ENCODE measurements at places on chromosomes 12 and 14.

DNA sequence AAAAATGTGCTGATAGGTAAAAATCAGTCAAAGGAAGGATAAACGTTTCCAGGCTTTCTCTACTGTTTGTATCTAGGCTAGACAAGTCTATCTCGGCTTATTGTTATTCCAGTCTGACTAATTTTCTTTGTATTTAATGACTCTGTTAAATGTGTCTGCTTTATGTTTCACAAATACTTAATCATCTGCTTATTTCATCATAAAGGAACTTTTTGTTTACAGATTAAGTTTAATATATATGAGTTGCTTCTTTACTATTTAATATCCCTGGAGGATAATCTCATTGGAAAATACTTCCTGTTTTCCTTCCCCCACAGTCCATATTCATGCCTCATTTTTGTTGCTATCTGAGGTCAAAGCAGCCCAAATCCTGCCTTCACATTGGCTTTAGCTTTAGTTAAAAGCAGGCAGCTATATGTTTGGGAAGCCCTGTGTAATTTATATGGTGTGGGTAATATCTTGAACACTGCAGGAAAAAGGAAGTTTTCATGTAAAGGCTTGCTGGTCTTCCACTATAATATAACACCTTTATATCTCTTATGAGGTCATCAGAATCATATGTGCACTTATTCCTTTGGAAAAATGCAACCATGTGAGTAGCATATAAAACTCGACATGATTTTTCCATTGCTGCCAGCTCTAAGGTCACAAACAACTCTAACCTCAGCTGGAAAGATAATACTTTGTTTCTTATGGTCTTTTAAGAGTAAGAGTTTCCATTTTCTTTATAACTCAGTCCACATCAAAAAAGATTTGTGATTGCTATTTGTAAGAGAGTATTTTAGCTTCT, 76.8 kb downstream of the ALX1 start:
- no peak for DNase-seq

- DNase-seq: peak; percentile 11
Measured at GRCh38 chr14:105882626-105883025, 356.2 kb downstream of the TMEM121 start.

- DNase-seq: no peak
Measured at GRCh38 chr12:85367936-85368335, 87.9 kb downstream of the ALX1 start.

DNA sequence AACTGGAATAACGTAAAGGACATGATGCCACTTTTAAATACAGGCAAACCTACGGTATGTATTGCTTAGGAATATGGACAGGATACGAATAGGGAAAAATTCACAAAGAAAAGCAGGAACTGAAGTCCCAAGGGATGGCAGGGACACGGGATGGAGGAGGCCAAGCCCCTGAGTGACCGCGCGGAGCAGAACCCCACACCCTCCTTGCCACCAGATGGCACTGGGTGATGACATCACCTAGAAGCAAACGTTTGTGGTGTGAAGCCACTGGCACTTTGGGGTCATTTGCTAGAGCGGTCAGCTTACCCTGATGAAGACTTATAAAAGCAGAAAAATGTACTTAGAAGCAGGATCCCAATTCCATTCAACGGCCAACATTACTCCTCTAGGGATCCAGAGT, 9.4 kb downstream of the DHX37 start:
- no peak for DNase-seq

GRCh38 chr12:65098364-65098763, 22.7 kb downstream of the WIF1 start:
- no peak for DNase-seq

DNA sequence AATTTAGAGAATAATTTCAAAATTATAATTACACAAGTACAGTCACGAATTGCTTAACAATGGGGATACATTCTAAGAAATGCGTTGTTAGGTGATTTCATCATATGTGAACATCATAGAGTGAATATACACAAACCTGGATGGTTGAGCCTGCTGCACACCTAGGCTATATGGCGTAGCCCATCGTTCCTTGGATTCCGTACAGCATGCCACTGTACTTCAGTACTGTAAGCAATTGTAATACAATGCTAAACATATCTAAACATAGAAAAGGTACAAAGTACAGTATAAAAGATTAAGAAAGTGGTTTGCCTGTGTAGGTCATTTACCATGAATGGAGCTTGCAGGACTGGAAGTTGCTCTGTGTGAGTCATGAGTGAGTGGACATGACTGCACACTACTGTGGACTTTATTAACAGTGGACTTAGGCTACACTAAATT, 286.2 kb downstream of the CACNA1C start:
- DNase-seq: no peak

- DNase-seq: peak; percentile 16
Measured at GRCh38 chr12:27652174-27652763, 44.0 kb upstream of the REP15 start.

GRCh38 chr12:59651229-59651920, 55.5 kb downstream of the SLC16A7 start:
- DNase-seq: no peak

GRCh38 chr14:69807192-69807591, 10.2 kb upstream of the SLC10A1 start:
- no peak for DNase-seq

DNA sequence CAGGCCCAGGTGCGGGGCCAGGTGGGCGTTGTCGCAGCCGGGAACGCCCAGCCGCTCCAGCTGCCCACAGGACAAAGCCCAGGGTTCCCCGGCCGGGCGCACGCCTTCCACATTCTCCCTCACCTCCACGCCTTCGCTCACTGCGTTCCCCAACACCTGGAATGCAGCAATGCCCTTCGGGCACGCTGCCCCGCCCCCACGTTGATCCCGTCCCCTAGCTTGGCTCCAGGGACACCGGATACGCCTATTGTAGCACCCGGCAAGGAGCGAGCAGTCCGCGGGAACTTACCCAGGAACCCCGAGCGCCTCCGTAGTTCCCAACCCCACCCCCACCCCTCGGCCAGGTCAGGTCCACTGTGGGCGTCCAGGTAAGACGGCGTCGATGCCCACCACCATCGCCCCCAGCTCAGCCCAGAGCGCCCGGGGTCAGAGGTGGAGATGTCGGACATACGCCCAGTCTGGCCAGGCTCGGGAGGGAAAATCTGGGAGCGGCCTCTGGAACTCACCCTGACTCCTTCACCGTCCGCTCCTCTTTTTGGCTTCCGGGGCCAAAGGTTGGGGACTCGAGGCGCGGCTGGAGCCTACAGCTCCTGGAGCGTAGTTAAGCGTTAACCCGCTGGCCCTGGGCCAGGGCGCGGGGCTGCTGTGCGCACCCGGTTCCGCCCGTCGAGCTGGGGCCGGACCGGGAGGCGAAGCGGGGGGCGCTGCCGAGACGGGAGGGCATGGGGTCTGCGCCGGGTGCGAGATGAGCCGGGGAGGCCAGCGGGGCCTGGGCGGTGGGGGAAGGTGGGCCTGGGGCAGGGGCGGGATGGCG, 594 bp upstream of the CEP170B start:
- peak; percentile 24 for DNase-seq

DNA sequence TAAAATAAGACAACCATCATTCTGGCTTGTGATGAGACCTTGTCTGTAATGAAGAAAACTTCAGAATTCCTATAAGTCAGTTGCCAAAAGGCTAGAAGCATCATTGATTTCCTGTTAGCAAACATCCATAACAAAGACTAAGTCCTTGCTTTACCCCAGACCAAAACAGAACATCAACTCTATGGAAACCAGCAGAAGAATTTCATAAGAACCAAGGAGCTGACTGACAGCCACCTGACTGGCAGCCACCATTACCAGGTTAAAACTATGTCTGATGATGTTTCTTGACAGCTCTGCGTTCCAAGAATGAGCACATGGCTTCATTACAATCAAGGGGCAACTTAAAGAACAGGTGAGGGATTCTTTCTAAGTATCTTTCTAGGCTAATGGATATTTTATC, 29.3 kb downstream of the HECTD4 start:
- DNase-seq: no peak

DNA sequence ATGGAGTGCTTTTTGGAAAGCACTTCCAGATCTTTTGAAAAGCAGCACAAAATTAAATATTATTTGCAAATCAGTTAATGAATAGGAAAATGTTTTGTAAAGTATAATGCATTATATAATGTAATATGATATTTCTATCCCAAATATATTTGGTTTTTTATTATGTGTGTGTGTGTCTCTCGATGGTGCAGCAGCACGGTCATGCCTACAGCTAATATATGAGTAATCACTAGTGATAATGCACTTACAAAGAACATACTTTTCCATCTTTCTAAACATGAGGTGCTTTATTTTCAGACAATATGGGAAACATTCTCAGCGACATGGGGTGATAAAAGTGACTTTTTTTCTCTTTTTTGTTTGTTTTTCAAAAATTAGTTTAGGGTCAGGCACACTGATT, 1.3 kb upstream of the EEA1 start:
- no peak for DNase-seq

DNA sequence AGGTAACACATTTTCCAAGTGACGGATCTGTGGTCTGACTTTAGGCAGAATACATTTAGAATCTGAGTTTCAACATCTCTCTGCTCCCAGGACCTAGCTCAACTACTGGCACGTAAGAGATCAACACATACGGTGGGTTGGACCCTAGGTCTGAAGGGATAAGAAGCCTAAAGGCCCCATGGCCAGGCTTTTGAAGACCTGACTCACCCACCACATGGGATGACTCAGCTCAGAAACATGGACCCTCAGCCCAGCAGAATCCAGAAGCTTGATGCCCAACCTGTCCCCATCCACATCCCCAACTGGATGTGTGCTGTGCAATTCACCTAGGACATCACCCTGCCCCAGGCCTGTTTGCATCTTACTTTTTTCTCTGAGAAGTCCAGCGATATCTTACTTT, 770.2 kb downstream of the BCL11B start:
- DNase-seq: no peak

- DNase-seq: no peak
Measured at GRCh38 chr12:80777587-80777986, 60.9 kb downstream of the MYF5 start.

DNA sequence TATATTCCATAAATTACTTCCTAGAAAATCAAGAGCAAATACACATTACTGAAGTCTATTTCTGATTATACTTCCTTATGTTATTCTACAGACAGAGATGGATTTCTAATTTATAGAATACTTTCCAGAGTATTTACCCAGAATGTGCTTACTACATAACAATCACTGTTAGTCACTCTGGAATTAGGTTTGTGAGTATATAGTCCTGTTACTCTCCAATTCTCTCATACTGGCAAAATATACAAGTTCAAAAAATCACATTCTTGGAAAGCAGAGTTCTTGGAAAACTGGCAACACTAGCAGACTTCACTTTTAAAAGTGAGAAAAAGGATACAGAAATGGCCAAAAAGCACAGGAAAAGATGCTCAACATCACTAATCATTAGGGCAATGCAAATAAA, 7.3 kb downstream of the PPP2R5E start:
- no peak for DNase-seq

DNA sequence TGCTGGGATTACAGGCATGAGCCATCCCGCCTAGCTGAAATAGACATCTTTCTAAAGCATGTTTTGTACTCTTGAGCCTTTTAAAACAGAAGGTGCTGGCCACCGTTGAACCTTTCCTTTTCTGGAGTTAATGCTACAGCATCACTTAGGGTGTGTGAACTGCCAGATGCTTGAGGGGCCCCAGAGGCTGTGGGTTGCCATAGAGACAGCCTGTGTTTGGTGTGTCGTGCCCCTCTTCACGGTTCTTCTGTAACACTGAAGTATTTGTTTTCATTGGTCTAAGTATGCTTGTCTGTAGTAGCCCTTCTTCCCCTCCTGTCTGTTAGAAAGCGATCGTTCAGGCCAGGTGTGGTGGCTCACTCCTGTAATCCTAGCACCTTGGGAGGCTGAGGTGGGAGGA, 30.8 kb downstream of the PLEKHG3 start:
- no peak for DNase-seq

- no peak for DNase-seq
Measured at GRCh38 chr14:64234877-64235651, 59.1 kb downstream of the ESR2 start.

DNA sequence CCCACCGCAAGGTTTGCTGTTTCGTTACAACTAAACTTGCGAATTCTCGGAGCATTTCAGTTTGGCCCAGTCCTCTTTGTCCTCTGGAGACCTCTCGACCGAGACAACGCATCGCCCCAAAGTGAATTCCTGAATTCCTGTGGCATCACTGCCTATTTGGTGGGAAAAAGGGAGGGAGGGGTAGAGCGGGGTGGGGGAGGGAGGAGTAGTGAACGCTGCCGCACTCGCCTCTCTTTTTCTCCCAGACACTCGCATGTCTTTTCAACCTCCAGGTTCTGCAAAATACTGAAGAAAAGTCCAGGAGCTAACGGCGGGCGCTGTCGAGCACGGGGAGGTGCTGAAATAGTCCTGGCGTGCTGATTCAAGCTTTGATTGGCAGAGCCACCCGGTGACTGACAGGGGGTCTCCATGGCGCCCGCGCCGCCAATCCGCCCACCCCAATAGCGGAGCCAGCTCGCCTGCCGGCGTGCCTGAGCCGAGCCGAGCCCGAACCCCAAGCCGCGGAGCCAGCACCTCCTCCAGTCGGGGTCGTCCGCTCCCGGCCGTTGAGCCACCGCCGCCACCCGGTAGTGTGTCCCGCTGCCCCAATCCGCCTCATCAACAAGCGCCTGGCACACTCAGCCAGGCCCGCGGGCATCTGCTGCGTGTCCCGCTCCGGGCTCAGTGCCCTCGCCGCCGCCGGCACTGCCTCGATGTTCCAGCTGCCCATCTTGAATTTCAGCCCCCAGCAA, at the start of gene SIX6:
TSS of gene SIX6 (plus strand) at position 440 of the 731 bp plus-strand sequence. CDS start at position 693, 253 bp downstream.
- no peak for DNase-seq

- DNase-seq: no peak
Measured at GRCh38 chr12:80226576-80226975, 127.2 kb downstream of the OTOGL start.

- DNase-seq: no peak
Measured at GRCh38 chr14:56874375-56874774, 64.1 kb upstream of the OTX2 start.

DNA sequence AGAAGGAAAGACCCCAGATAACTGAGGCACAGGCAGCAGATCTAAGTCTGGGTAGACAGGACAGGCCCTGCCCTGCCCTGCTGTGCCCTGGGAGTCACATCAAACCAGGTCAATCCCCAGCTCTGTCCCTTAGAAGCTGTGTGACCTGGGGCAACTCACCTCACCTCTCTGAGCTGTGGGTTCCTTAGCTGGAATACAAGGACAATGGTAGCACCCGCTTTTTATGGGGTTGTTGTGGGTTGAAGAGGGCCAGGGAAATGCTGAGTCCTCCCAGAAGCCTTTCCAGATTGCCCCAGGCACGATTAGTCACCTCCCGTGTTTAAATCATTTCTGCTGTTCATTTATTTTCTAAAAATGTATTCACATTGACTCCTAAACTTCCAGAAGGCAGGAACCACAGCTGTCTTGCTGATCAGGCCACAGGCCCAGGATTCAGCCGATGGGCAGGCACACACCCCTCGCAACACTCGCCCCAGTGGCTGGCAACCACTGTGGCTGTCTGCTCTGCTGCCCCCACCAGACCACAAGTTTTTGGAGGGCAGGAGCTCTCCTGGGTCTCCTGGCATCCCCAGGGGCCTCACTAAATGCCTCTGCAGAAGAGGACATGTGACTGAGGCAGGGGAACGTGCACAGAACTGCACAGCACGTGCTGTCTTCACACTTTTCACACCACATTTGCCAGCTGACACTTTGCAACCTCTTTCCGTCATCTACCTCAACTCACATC, 3.0 kb downstream of the SELPLG start:
- DNase-seq: no peak

GRCh38 chr14:55074662-55075061, 23.2 kb downstream of the MAPK1IP1L start:
- DNase-seq: no peak
